ENCODE measurements at places on chromosomes 2 and 18. TPM values are rescaled to one million over a fixed set of nuclear protein-coding genes. Genes with fewer than 3 reads are reported as not detected.

PPP3R1 gene
- polyA plus RNA-seq = 47.3 TPM

SULT6B1 gene
- polyA plus RNA-seq = not detected

APLF gene
- 2.1 TPM for polyA plus RNA-seq

CYS1 gene
- polyA plus RNA-seq = 14.0 TPM

AQP12B gene
- polyA plus RNA-seq = 1.6 TPM

TACR1 gene
- polyA plus RNA-seq = 0.21 TPM

INPP5D gene
- polyA plus RNA-seq = 8.9 TPM

ALLC gene
- polyA plus RNA-seq = not detected

UGT1A8 gene
- polyA plus RNA-seq = not detected

ERMN gene
- polyA plus RNA-seq = not detected

CYP26B1 gene
- 13.1 TPM for polyA plus RNA-seq

ERBB4 gene
- polyA plus RNA-seq = 6.4 TPM

IL18R1 gene
- 0.50 TPM for polyA plus RNA-seq

TBR1 gene
- polyA plus RNA-seq = not detected

WDFY1 gene
- 29.6 TPM for polyA plus RNA-seq

RFTN2 gene
- polyA plus RNA-seq = 13.2 TPM

RDH14 gene
- polyA plus RNA-seq = 20.4 TPM

DNA sequence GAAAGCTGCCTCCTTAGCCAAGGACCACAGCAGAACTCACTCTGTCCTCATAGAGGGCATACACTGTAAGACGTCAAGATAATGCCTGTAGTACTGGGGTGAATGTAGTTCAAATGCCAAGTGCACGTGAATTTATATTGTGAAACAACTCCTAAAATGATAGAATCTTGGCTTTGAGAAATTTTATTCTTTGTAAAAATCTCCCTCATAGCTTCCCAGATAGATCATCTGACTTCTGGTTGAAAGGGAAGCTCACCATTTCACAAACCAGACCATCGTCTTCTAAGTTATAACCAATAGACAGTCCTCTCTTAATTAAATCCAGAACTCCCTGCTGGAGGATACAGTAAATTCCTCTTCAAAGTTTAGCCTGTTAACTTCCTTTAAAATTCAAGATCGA is 110.9 kb upstream of the MSTN start:
- DNase-seq = no peak

DNA sequence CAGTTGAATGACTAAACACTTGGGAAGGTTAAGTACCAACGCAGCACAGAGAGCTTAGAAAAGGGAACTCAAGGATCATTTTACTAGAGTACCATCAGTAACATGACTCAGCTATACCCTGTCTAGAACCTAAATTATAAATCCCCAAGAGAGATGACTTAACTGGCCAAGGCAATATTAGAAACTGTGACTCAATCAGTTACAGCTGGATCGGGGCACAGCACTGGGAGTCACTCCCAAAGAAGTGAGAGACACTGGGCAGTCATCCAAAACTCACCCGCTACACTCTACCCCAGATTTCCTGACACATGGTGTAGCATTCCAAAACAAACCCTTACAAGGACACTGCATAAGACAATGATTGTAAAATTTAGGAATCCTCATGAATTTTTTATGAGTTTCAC is 17.7 kb downstream of the IWS1 start:
- DNase-seq = peak; percentile 42

- no peak for DNase-seq
Observed at GRCh38 chr2:164967781-164968228, 12.5 kb upstream of the SLC38A11 start.

DNA sequence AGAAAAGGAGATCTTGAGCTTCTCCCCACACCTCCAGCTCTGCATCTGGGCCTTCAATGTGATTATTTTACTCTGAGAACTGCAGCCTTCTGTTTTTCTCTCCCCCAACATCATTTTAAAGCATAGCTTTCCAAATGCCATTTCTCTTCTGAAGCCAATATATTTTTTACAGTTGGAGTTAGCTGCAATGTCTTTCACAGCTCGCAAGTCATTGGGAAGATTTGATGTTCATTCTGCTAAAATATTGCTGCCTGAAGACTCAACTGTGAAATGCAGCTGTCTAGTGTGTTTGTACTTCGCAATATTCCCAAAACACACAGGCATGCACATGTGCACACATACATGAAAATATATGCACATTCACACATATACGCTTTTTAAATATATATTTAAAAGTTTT is 295.3 kb downstream of the LRRTM1 start:
- DNase-seq = no peak

DNA sequence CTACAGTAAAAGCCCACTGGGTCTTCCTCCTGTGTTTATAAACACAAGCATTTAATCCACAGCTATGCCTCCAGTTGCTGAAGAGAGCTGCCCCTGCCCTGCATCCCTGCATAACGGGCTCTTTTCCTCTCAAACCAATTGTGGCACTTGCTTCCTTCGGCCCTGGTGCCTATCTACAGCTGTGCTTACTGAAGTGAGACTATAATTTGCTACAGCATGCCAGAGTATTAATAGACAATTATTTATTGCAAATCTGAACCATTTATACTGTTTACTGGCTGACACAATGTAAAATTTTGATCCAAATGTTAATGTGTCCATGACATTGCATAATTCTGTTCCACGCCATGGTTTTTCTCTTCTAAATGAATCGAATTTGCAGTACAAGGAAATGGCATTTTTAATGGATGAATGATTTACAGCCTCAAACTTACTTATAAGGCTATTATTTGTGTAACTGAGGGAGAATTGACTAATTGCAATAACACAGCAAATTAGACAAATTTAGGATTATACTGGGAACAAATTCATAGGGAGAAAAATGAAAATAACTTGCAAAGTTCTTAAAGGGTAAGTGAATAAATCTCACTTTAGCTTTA is 457.0 kb upstream of the HNRNPA3 start:
- no peak for DNase-seq

DNA sequence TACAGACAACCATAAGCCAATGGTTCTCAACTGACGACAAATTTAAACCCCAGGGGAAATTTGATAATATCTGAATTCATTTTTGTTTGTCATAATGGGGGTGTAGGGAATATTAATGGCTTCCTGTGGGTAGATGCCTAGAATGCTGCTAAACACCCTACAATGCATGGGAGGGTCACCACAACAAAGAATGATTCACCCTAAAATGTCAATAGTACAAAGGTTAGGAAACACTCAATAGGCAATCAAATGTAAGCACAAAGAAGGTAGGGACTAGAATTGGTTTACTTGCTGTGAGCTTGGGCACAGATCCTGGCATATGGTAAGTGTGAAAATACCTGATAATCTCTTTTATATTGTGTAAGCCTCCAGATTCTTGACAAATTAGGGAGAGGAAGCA is 20.1 kb upstream of the FANCL start:
- DNase-seq = no peak

DNA sequence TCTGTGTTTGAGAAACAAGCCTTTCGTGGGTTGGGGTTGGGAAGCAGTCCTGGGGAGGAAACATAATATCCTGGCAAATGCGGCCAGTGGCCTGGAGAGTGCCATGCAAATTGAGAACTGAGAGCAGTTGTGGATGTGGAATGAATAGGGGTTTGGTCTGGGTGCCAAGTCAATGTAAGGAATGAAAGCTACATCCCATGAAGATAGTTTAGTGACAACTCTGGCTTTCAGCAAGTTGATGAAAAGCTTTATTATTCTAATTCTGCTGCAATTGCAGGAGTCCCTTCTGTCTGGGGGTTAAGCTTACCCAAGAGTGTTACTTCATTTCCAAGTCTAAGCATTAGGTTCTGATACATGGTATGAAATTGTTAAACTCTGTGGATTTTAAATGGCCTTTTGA is 771.6 kb downstream of the DPP10 start:
- no peak for DNase-seq

DNA sequence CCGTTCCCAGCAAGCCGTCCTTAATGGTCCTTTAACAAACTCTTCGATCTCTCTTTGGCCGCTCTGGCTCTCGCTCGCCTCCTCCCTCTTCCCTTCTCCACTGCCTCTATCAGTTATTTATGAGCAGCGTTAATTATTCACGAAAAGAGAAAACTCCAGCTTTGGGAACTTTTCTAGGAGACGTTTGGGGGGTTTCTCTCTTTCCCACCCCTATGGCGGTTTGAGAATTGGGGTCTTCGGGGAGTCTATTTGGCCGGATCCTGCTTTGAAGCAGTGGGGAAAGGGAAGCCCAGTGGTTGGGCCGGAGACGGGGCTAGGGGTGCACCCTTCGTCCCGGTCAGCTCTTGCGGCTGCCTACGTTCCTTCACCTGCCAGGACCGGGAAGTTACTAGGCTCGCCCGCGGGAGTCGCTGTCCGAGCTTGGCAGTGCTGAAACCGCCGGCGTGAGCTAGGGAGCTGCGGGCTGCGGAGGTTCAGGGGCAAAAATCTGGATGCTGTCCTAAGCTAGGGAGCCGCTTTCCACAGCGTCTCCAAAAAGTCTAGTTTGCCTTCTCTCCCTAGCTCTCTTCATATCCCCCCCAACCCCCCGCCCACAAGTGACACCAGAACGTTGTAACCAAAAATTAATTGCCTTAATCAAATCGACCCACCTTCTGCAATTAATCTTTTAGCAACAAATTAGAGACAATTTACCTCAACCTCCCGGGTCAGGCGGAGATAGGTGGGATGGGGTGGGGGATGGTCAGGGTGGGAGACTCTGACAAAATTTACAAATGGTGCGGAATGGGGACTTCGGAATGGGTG is 8.9 kb upstream of the SKOR2 start:
- DNase-seq = peak; percentile 43

- DNase-seq = no peak
Observed at GRCh38 chr18:21146016-21146415, 34.4 kb upstream of the ROCK1 start.

GRCh38 chr2:23492921-23493320 is 107.9 kb downstream of the KLHL29 start:
- DNase-seq = no peak

DNA sequence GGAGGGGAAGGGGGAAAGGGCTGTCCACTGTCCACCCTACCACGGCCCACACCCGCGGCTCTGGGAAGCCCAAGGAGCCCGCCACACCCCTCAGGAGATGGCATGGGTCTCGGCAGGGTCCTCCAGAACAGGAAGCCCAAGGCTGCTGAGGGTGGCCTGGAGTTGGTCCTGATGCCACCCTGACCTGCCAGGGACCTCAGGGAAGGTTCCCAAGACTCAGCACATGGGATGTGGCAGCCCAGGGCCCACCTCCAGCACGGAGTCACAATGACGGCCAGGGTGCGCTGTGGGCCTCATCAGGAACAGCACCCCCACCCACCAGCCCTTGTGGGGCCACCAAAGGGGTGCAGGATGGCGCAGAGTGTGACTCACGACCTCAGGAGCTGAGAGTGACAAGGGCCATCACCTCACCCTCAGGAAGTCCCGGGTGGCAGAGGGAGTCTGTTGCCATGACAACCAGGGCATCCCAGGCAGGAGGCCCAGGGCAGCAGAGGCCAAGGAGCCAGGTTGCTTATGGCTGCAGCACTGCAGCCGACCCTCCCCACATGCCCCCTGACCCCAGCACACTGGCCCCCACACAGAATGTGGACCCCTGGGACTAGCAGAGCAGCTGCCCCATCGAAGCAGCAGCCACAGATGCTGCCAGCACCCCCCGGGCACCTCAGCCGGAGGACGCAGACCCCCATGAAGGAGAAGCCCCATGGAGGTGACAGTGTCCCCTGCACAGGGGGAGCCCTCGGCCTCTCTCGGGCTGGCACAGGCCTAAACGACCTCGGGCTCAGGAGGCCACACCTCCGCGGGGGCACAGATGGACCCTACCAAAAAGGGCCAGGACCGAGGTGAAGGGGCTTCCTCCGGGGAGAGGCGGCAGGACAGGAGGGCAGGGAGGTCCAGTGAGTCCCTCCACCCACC is 34.3 kb downstream of the KIF1A start:
- no peak for DNase-seq

DNA sequence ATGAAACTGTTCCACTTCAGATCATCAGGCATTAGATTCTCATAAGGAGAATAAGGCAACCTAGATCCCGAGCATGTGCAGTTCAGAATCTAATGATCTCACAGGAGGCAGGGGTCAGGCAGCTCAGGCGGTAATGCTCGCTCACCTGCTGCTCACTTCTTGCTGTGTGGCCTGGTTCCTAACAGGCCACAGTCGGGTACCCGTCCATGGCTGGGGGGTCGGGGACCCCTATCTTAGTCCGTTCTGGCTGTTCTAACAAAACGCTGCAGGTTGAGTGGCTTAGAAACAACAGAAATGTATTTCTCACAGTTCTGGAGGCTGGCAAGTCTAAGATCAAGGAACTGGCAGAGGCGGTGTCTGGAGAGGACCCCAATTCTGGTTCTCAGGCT is 79.2 kb downstream of the ASB1 start:
- no peak for DNase-seq

DNA sequence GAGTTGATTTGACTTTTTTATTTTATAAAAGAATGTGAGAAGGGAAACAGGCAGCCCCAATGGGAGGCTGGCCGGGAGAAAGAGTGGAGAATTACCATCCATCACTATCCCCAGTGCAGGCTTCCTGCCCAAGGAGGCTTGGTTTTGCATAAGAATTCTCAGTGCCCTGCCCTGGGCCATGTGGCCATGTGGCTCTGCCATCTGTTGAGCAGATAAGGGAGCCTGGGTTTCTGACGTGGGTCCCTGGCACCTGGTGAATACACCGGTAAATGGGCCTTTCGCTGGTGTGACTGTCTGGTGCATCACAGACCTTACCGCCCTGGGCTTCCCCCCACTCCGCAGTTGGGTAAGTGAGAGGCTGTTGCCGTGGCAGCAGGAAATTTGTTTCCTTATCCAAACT is 54.5 kb upstream of the TMEM163 start:
- DNase-seq = no peak

GRCh38 chr2:72289283-72289682 is 141.6 kb upstream of the CYP26B1 start:
- DNase-seq = no peak

- DNase-seq = peak; percentile 1
Observed at GRCh38 chr2:215104226-215104625, 34.2 kb downstream of the ABCA12 start.

DNA sequence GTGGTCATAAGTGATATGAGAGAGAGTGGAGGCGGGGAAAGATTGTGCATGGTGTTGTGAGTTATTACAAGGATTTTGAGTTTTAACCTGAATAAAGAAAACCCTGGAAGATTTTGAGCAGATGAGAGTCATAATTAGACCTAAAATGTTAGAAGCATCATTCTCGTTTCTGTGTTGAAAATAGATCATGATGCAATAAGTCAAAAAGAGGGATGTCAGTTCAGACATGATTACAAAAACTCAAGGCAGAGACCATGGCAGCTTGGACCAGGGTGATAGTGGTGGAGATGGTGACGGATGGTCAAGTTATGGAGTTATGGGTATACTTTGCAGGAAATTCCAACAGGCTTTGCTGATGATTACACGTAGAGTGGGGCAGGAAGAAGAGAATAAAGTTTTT is 267.2 kb downstream of the CDH20 start:
- no peak for DNase-seq
